Keratinocyte (primary cell): ENCODE measurements at places on chromosomes 12 and 14. TPM values are rescaled to one million over a fixed set of nuclear protein-coding genes. Genes with fewer than 3 reads are reported as not detected.

Gene FZD10
- 0.55 to 1.9 TPM (median 0.67 TPM) in 3 replicates for polyA plus RNA-seq

Gene BDKRB2
- polyA plus RNA-seq: 10.9 to 13.2 TPM (median 11.2 TPM) in 3 replicates

Gene FAM234B
- 3.4 to 5.1 TPM (median 4.5 TPM) in 3 replicates for polyA plus RNA-seq

Gene AKAP6
- polyA plus RNA-seq: 1.3 to 2.6 TPM (median 2.0 TPM) in 3 replicates

Gene OAS2
- 88.1 to 106 TPM (median 92.7 TPM) in 3 replicates for polyA plus RNA-seq
